ENCODE measurements at places on chromosomes 5 and 9.

DNA sequence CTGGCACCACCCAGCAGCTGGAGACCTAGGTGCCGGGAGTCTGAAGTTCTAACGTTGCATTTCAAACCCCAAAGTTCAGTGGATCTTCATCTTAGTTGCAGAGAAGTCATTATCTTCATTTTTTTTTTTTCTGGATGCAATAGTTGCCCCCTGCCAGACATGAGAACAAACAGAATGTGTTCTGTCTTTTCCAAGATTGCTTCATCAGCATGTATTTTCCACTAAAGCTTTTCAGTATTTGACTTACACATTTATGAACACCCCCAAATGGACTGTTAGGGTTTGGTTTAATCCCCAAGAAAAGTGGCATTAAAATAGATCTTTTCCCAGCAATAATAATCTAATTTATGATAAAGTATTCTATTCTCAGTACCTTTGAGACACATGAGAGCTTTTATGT lies 135.2 kb upstream of the OSMR start:
- DNase-seq: no peak

- DNase-seq: no peak
Observed at GRCh38 chr9:130294664-130295063, 29.1 kb downstream of the HMCN2 start.

DNA sequence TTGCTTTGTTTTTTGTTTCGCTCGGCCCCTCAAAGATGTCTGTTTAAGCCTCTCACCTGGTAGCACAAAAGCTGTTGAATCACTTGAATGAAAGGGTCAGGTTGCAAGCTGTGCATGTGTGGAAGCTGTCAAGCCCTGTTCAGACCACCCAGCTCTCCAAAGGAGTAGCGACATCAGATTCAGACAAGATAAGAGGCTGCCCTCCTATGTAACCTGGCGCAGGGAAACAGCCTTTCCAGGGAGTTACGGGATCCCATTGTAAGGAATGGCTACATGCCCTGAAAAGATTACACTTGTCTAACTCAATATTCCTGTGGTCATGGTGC lies 2.9 kb downstream of the FREM1 start:
- no peak for DNase-seq

DNA sequence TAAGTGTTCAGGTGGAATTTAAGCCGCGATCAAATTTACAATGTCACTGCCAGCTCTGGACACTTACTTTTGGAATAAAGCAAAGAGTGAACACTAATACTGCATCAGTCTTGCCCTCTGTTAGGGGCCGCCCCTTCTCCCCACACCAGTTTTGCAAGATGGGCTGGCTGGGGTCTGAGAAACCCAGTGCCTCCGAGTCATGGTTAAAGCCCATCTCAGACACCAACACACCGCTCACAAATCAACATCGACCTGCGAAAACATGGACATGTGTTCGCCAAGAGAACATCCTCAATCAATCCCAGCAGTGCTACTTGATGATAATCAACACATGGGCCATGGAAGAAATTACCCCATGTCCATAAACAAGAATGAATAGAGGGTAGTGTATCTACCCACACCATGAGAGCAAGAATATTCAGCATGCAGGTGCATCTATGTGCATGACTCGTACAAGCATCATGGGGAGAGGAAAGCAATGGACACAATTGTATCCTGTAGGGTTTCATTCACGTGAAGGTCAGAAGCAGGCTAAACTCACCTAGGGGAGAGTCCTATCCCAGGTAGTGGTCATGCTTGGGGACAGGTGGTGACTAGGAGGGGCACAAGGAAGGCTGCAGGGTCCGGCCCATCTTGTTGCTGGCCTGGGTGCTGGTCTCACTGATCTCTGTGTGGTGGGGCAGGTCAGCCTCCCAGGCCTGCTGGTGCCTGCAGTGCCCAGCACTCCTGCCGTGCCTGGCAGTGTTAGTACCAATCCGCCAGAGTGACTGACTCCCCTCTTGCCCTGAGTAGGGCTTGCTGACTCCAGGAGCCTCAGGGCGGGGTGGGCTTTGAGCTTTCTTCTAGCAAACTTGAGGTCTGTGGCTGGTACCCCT lies 5.0 kb downstream of the S1PR3 start:
- no peak for DNase-seq

DNA sequence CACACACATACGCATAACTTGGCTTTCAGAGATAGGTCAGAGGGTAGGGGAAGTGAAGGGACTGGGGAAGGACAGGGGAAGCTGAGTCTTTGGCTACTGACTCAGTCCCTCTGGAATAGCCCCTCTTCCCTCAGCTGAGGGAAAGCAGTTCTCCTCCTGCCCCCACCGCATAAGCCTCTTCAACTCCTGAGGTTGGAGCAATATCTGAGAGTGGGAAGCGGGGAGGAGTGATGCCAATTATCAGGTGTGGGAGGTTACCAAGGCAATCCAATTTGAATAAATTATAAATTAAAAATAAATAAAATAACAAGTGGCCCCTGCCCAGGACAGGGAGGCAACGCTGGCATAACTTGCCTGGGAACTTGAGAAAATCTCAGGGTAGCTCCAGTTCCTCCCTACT lies 1.7 kb upstream of the STOML2 start:
- no peak for DNase-seq

DNA sequence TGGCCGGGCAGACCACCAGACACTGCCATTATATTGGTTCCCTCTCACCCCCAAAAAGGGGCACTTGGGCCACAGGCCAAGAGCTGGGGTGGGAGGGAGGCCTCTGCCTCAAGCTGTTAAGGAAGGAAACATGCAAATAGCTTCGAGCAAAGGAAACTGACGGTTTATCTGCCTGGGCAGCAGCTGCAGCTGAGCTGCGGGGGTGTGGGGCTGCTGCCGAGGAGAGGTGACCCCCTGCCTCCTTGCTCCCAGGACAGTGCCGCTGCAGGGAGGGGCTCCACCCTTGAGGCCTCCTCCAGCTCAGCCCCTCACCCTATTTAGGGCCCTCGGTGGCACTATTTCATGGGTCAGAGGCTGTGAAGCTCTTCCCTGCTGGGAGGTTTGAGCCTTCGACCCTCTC lies 789 bp downstream of the DOK3 start:
- DNase-seq: no peak

- no peak for DNase-seq
Observed at GRCh38 chr5:53262348-53262970, 152.9 kb upstream of the MOCS2 start.

- DNase-seq: no peak
Observed at GRCh38 chr5:68873198-68873597, 220.6 kb upstream of the SLC30A5 start.

GRCh38 chr9:21764846-21765245 lies 37.6 kb upstream of the MTAP start:
- DNase-seq: no peak

GRCh38 chr9:38164659-38165221 lies 95.7 kb upstream of the SHB start:
- DNase-seq: no peak

DNA sequence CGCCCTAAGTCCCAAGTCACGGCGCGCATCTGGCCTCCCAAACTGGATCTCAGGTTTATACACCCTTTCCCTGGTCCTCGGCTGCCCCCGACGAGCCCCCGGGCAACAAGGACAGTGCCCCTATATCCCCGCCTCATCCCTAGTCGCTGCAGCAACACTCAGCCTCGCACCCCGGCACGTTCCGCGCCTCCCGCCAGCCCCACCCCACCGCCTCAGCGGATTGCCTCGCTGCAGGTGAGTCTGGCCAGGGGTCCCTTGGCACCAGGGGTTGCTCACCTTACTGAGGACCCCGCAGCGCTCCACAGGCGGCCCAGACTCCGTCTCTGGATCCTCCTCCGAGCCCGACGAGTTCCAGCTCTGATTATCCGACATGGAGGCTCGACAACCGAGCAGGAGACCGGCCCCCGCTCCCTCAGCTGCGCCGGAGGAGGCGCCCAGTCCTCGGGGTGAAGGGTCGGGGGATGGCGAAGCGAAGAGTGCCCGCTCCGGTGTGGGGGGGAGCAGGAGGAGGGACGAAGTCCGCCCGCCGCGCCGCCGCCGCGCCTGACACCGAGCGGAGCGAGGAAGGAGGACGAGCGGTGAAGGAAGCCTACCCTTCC lies 494 bp downstream of the CERT1 start:
- peak; percentile 44 for DNase-seq

DNA sequence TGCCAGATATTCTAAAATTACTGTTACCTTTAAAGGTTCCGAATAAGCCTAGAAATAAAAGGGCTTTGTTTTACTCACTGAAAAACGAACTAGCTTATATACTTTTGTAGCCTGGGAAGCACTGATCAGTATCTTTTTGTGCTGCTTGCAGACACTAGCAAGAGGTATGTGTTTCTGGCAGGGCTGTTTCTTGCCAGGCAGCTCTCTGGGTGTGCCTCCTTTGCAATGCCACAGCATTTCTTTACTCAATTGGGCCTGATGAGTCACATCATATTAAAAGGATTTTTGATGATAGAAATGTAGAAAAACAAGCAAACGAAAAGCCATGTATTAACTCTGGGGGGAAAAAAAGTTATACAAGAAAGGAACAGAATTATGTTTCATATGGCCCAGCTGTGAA lies 35.6 kb downstream of the CD180 start:
- DNase-seq: no peak

- DNase-seq: no peak
Observed at GRCh38 chr5:158886957-158887356, 212.8 kb downstream of the EBF1 start.

DNA sequence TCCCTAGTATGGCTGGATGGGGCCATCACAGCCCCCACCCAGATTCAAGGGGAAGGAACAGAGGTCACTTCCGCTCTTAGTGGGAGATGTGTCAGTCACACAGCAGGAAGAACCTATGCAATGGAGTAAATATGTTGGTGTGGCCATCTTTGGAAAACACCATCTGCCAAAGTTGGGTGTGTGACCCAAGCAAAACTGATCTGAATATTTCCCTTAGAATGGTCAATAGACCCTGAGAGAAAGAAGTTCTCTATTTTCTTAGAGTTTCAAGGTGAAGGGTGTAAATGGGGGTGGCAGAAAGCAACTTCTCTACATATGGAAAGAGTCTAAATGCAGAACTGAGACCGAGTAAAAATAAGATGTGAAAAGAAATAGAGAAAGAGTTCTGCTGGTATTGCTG lies 212.7 kb downstream of the ESM1 start:
- no peak for DNase-seq

GRCh38 chr5:139575751-139576150 lies 14.6 kb downstream of the UBE2D2 start:
- DNase-seq: no peak

- no peak for DNase-seq
Observed at GRCh38 chr5:73121119-73121463, 716 bp downstream of the TMEM171 start.

DNA sequence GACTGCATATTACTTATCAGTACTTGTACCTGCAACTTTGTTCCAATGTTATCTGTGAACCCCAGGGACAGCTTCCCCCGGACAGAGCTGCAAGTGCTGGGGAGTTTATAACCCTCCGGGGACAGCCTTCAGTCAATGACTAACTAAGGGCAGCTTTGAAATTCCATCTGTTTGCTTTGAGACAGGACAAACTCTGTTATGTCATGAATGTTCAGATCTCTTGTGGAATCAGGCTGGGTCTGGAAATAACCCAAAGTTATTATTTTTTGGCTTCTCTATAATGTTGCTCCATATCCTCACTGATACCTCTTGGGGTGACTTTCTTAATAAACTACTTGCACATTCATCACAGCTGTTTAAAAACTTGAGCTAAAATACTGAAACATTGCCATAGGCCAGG lies 617.5 kb upstream of the TLE4 start:
- DNase-seq: no peak

DNA sequence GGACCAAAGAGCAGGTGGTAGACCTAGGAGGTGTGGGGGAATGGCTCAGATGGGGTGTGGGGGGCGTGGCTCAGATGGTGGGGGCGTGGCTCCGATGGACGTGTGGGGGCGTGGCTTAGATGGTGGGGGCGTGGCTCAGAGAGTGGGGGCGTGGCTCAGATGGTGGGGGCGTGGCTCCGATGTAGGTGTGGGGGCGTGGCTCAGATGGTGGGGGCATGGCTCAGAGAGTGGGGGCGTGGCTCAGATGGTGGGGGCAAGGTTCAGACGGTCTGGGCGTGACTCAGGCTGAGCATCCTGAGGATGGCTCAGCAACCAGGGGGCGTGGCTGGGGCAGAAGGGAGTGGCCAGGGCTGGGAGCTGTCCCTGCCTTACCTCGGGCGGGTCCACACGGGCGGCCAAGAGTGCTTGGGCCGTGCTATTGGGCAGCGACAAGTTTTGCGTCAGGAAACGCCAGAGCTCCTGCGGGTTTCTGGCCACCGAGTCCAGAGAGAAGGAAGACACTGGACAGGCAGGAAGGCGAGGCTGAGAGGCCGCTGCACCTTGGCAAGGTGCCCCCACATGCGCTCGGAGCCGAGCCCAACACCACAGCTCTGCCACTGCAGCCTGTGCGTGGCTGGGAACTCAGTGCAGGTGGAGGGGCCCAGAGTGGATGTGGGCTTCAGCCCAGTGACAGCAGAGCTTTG lies 5.9 kb downstream of the ABCA2 start:
- DNase-seq: peak; percentile 24

DNA sequence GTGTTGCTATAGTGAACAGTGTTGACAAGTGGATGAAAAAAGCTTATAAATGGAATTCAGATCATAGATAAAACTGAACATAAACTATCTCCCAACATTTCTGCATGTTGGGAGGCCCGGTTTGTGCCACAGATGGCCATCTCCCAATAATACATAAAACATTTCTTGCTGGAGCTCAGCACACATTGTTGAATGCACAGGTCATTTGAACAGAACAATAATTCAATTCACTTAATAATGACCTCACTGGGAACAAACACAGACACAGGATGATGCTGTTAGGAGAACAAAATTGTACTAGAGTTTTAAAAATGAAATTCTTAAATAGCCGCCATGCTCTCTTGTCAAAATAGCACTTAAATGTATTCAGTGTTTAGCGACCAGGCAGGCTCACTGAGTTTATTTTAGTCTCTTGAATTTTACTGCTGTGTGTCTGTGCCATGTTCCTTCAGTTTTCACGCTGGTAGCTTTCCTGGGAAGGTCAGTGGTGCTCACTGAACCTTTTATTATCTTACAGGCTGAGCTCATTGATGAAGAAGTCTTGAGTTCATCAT lies 85.0 kb upstream of the SSBP2 start:
- peak; percentile 64 for DNase-seq

- peak; percentile 51 for DNase-seq
Observed at GRCh38 chr9:131658377-131659129, 81.3 kb downstream of the RAPGEF1 start.

DNA sequence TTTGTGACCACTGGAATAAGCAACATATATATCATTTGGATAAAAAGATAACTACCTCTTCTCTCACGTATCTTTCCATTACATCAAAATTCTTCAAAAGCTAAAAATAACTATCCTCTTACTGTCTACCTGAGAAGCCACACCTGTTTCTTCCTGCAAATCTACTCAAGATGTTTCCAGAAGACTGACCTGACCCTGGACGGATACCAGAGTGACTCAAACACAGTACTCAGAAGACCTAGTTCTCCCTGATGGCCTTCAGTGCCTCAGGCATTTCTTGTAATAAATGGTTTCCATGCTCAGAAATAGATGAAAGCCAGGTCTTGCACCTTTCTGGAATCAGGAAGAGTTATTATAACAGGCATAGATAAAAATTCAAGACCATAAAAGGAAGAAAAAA lies 245.9 kb upstream of the PIK3R1 start:
- no peak for DNase-seq

DNA sequence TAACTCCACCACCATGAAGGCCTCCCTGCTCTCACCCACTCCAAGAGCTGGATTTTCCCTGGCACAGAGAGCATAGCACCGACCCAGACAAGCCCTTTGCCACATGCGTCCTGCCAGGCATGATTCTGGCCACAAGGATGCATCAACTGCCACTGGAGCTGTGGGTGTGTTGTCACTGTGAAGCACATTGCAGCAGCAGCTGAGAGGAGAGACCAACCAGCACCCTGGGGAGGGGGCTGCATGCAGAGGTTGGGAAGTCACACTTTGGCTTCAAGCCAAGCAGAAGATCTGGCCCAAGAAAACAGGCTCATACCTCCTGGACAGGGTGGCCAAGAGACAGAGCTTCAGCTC lies 22.6 kb upstream of the PTGES start:
- no peak for DNase-seq

Data from kidney glomerular epithelial cell (primary cell).